NCI-H187 treated with DMSO at 0.1 percent for 48 hours (cell line): ENCODE measurements at places on chromosomes 5 and 9.

DNA sequence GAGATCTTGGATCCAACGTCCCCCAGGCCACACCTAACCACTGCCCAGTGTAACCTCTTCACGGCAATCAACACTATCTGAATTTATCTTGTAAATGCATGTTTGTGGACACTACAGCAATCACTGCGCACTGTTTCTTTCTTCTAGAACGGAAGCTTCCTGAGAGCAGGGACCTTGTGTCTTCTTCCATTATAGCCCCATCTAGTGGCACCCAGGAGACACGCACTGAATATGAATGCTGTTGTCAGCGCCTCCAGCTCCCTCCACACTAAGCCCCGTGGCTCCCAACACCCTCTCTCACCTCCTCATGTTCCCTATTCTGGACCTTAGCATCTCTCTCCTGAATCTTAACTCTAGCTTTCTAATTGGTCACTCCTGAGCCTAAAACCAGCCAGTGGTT lies 72.7 kb downstream of the SMIM23 start:
- no peak for DNase-seq

DNA sequence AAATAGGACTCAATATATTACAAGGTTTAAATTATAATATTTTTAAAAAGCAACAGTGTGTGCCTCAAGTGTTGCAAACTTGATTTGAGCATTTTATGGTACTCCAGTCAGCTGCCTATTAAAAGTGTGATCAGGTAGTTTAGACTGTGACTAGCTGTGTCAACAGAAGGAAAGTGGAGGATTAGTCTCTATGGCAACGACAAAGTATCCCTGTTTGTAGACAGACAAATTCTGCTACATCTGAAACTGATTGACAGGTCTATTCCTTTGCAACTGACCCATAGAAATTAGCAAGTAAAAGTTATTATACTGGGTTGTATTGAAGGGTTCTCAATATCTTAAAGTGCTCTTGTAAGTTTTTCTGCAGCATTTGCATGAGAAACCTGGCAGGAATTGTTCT lies 249.8 kb upstream of the ARRDC3 start:
- no peak for DNase-seq

DNA sequence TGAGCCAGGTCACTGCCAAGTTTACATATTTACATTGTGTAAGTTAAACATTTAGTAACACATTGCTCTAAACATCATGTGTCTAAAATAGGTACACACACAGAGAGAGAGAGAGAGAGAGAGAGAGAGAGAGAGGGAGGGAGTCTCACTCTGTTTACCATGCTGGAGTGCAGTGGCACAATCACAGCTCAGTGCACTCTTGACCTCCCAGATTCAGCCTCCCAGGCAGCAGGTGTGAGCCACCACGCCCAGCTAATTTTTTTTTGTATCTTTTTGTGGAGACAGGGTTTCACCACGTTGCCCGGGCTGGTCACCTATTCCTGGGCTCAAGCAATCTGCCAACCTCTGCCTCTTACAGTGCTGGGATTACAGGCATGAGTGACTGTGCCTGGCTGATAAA lies 1045.3 kb downstream of the TLE1 start:
- DNase-seq = no peak

GRCh38 chr5:63128018-63128417 lies 549.4 kb downstream of the LRRC70 start:
- DNase-seq = no peak

- no peak for DNase-seq
These were observed 29.3 kb downstream of the ATP6V0E1 start for GRCh38 chr5:173012882-173013281.
